NCI-H748 treated with DMSO at 0.1 percent for 48 hours (cell line): ENCODE measurements at places on chromosomes 1 and 21.

DNA sequence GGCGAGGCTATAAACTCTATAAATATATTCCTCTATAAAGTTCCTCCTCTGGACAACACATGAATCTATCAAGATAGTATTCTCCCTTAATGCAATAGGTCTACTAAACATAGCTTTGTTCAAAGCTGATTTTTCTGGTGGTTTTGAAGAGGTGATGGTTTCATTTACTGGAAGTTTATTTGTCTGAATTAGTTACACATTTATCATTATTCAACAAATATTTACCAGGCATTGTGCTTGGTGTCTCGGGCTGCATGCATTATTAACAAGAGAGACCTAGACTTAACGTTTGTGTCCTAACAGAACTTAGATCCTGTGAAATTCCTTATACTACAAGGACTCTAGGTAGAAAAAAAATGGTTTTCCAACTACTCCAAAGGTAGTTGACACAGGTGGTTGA lies 511.4 kb upstream of the B3GALT2 start:
- no peak for DNase-seq

GRCh38 chr1:234605983-234606783 lies 3.8 kb downstream of the IRF2BP2 start:
- peak; percentile 35 for DNase-seq

DNA sequence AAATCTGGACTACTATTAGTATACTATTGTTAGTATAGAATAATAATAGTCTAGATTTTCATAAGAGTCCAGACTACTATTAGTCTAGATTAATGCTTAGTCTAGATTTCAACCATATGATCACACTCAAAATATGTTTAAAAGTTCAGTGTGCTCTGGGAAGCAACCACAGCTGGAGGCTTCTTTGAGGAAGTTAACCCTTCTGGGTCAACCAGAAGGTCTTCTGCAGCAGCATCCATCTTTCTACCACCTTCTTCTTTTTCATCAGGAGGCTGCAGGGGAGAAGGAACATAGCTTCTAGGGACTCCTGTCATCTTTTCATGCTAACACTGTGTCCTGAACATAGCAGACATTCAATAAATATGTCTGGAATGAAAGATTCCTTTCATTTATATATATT lies 51.2 kb upstream of the DNAJC6 start:
- DNase-seq: no peak

DNA sequence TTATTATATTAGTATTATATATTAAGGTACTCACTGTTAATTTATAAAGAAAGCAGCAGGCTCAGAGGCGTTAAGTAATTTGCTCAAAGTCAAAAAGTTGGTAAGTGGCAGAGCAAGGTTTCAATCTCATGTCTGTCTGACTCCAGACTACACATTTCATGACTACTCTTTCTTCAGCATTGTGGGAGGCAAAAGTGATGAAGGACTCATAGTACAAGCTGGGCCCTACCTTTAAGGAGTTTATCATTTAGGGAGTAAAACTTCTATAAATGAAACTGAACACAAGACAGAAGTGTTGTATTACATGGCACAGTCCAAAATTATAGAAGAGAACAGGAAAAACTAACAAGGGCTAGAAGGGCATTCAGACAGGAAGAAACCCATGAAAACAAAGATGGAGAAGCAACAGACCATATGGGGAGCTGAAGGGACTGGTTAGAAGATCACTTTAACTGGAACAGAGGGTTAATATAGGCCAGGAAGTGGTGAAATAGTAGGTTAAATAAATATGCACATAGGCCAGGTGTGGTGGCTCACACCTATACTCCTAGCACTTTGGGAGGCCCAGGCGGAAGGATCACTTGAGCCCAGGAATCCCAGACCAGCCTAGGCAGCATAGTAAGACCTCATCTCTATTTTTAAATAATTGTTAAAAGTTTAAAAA lies 11.5 kb downstream of the SORT1 start:
- DNase-seq: no peak

DNA sequence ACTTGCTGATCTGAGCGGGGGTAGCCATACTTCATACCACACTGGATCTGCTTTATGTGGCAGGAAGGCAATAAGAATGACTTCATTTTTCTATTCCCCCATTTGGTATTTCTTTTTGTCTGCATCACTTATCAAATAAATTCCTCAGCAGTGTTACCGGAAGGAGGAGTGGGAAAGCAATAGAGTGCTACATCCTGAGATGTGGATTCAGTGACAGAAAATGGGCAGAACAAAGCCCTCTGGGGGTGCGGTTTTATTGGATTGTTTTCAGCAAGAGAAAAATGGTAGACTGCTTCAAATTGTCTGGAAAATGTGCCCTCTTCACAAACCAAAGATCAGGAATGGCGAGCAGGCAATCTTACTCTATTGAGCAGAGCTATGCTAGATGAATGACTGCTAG lies 751.9 kb upstream of the NEGR1 start:
- DNase-seq: no peak

- peak; percentile 57 for DNase-seq
Measured at GRCh38 chr1:92791487-92792066, 6.7 kb upstream of the EVI5 start.

- DNase-seq: no peak
Measured at GRCh38 chr1:109877317-109877771, 33.3 kb upstream of the CSF1 start.
